ENCODE measurements at places on chromosomes 5 and 9.

DNA sequence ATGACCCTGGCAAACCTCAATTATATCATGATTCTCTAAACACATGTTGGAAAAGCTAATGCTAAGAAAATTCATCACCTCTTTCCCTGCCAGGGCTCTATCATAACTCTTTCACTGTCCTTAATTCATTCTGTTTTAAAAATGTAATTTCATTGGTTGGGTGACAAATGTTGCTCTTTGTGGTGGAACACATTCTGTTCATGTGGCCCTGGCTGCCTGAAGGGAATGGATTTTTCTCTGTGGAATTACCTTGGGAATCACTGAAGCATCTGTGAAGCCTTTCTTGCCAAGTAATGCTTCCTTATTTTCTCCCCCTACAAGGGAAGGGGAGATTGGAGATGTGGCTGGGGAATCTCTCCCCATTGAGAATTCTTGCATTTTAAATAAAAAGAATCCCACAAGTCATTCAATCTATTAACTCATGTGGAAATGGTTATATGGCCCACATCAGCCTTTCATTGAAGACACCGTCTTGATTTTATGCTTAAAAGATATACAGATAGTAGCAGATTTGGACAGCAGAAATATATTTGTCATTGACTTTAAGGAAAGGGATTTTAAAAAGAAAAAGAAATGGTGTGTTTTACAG lies 201.8 kb upstream of the NMUR2 start:
- DNase-seq, result no peak

GRCh38 chr9:37583522-37584121 lies 7.4 kb upstream of the FBXO10 start:
- DNase-seq, result no peak

DNA sequence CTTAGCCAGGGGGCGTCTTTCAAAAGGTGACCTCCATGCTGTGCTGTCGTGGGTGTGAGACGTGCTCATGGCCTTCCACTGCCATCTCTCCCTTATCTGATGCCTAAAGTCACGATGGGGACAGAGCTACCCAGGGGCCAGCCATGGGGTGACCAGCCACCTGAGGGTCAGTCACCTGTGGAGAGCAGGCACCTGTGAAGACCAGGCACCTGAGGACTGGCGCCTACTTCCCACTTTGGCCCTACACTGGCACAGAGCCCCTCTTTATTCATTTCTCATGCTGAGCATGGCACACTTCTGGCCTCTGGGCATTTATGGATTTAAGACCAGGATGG lies 6.4 kb upstream of the EXOC3 start:
- DNase-seq, result no peak

DNA sequence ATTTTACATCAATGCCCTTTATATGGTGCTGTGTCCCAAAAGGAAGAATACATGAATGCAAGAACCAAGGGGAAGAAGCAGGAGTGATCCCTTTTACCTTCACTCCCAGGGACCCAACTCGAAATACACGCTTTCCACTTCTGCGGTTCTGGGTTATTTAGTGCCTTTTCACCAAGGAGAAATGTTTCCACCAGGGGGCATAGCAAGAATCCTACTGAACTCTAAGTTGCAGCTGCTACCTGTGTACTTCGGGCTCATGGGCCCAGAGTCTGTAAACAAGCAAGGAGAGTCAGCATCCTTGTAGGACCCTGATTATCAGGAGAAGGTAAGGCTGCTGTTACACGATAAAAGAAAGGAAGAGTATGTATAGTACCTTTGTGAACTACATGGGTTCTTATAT lies 45.7 kb downstream of the DPYSL3 start:
- DNase-seq, result peak; percentile 44

DNA sequence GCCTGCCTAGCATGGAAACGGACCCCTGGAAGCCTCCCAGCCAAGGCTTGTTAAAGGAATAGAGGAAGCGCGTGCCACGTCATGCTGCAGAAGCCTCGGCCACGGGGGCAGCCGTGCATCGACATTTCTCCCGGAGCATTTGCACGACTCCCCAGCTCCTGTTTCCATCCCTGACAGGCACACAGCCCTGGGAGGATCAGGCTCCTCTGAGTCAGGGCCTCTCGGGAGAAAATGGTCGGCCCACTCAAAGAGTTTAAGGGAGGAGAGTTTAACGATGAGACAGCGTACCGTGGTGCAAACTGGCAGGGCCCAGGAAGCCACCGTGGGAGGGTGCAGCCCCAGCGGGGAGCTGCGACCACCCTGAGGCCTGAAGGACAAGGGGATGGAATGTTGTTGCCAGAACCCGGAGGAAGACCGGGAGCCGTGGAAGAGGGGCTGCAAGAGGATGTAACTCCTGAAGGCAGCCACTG lies 213.6 kb downstream of the PAX5 start:
- no peak for DNase-seq

GRCh38 chr5:59767211-59767605 lies 126.3 kb downstream of the PDE4D start:
- DNase-seq, result no peak

DNA sequence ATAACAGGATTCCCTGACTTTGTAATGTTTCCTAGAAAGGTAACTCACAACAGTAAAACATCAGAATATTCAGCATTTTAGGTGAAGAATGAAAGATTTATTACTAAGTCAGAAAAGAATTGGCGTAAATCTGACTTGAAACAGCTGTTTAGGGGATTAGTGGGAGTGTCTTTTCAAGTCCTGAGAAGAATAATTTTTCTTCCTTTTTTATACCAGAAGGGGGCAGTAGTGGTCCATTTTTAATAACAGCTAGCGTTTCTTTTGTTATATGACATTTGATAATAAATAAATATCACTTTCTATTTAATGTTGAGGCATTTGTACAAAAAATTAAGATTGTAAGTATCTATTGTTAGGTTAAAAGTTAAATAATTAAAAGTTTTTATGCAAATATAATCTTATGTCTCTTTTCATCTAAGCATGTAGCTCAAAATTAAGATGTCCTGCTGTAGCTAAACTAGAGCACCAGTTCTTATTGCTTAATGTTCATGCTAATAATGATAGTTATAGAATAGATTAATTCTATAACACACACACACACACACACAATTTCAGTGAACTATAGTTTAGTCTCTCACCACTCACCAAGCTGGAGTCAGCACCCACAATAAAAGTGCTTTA lies 258.7 kb upstream of the ARRDC3 start:
- peak; percentile 42 for DNase-seq

DNA sequence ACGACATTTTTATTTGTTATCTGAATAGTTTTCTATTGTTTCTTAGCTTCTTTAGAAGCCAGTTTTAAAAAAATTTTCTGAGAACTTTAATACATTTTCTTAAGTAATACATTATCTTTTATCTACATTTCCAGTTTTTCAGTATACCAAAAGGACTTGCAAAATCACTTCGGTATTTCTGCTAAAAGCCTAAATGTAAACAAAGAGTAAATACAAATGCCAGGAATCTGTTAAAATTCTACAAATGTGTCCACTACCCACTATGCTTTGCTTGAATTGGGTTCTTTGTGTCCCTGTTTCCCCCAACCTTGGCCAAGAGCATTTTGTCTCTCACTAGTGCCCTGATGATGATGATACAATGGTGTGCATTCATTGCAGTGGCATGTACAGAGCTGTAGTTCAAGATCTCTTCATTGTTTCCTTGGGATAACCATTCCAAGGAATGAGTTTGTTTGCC lies 611.2 kb downstream of the NR2F1-AS1 start:
- no peak for DNase-seq

DNA sequence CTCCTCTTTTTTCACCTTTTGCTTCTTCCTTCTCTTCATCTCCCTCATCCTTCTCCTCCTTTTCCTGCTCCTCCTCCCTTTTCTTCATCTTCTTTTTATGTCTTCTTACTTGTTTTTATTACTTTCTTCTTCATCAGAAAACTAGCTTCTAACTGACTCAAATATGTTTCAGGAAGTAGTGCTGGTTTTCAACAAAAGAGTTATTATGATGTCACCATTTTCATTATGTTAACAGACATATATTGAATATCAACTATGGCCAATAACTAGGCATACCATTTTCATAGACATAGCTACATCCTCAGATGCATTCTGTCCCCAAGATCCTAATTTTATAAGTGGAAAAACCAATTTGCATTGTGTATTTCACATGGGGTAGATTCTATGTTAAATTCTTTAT lies 252.9 kb upstream of the PAPPA start:
- DNase-seq, result no peak

- peak; percentile 12 for DNase-seq
Observed at GRCh38 chr9:117927354-117927753, 223.2 kb downstream of the TLR4 start.

GRCh38 chr9:110891760-110892159 lies 146.5 kb downstream of the LPAR1 start:
- no peak for DNase-seq

- no peak for DNase-seq
Observed at GRCh38 chr5:56369361-56369811, 136.3 kb upstream of the ANKRD55 start.

GRCh38 chr5:136689552-136689951 lies 324.2 kb upstream of the TRPC7 start:
- DNase-seq, result no peak

DNA sequence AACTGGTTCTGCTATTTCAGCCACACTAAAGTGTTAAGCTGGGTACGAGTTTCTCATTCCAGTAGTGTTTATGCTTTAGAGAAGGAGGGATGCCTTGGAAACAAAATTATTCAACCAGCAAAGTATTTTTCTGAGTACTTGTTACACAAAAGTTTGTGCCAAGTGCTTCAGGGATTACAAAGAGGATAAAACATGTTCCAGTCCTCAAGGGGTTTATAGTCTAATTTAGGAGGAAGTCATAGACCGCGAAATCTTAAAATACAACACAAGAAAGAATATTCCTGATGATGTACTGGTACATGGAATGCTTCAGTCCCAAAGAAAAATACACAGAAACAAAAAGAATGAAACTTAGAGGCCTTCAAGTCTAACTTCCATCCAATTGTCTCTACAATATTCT lies 85.4 kb upstream of the NR4A3 start:
- DNase-seq, result no peak

GRCh38 chr9:131562032-131562959 lies 17.0 kb downstream of the PRRT1B start:
- DNase-seq, result no peak

DNA sequence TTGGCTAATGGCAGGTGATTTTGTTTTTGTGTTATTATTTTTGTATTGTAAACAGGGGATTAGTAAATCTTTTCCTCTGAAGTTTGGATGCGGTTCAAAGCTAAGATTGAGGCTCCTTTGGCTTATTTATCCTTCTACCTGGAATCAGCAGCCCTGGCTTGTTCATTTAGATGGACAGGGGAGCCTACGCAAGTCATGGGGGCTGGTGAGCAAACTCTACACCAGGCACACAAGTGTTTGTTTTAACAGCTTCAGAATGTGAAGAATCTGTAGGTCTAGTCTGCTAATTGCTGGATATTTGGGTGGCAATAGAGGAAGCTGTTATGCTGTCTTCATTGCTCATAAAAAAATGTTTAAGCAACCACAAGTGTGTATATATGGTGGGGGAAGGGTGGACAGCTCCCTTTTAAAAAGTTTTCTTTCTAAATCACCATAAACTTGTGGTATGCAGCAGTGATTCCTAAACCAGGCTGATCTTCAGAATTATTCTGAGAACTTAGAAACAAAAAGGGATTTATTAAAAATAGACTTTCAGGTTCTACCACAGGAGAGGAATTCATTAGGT lies 20.7 kb downstream of the ZNF462 start:
- no peak for DNase-seq

DNA sequence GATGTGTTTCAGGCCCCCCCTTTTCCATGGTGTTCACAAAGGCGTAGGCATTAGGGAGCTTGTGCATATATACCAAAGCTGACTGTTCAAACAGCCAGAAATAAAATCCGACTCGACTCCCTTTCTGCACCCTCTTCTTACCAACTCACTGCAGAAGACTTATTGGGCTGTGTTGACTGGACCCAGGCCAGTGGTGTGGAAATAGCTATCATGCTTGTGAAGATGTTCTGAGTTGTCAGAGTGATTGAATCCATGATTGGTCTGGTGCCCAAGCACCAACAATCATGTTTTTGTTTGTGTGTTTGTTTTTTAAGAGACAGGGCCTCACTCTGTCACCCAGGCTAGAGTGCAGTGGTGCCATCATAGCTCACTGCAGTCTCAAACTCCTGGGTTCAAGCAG lies 21.6 kb downstream of the TJP2 start:
- DNase-seq, result no peak

DNA sequence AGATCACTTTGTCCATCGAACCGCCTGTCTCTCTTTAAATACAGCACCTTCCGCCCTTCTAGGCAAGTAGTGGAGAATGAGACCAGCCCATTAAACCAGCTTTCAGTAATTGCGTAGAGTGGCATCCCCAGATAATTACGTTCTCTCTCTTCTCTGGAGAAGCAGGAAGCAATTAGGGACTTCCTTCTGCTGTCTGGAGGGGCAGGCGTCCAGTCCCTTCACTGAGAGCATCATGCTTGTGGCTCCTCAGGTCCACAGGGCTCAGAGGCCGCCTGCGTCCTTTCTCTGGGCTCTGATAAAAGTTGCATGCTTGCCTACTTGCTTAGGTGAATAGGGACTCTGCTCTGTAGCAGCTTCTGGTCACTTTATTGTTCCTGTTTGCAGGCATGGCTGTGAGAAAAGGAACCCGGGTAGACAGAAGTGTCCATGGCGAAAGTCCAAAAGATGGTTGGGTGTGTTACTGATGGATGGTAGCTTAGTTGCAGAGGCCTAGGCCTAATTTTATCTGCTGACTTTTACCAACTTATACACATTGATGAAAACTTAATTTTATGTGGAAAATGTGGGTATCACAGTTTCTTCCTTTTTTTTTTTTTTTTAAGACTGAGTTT lies 299.1 kb upstream of the PANK3 start:
- no peak for DNase-seq

GRCh38 chr5:34563931-34564709 lies 92.0 kb upstream of the RAI14 start:
- DNase-seq, result no peak

DNA sequence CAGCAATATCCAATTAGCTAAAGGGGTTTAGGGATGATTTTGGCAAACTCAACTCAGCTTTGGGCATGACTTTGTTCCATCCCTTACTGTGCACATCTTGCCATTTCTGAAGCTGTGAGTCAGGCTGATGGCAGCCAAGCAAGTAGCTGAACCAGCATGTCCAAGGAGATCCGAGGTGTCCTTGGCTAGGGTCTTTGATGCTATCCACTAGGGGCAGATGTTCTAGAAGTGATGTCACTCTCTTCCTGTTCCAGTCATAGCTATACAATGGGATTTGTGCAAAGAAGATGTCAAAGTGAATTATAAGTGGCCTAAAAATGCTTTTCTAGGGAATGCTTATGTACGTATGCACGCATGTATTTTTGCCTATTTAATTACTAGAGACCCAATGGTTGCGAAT lies 160.8 kb upstream of the PAPPA start:
- no peak for DNase-seq

DNA sequence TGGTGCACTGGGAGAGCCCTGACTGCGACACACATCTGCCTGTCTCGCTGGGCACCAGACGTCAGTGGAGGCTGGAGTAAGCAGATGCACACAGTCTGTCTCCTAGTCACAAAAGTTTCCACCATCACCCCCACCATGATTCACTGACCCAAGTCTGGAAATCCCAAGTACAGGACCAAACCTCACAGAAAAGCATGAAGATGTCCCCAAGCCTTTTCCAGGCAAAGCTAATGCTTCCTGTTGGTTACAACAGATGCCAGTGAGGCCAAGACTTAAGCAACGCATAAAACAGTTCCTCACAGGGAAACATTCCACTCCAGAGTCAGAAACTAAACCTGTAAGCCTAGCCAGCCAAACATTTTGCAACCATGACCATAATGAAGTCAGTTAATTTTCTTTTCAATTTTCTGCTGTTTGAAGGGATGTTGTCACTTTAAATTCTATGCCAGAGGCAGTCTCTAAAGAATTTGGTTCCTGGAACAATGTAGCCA lies 259.3 kb upstream of the SLC30A5 start:
- DNase-seq, result no peak

Data from NCI-H1105 treated with DMSO at 0.1 percent for 48 hours (cell line).